Thoracic aorta (tissue), 2 donors: ENCODE measurements at places on chromosomes 11 and 22. TPM values are rescaled to one million over a fixed set of nuclear protein-coding genes. Genes with fewer than 3 reads are reported as not detected.

DNA sequence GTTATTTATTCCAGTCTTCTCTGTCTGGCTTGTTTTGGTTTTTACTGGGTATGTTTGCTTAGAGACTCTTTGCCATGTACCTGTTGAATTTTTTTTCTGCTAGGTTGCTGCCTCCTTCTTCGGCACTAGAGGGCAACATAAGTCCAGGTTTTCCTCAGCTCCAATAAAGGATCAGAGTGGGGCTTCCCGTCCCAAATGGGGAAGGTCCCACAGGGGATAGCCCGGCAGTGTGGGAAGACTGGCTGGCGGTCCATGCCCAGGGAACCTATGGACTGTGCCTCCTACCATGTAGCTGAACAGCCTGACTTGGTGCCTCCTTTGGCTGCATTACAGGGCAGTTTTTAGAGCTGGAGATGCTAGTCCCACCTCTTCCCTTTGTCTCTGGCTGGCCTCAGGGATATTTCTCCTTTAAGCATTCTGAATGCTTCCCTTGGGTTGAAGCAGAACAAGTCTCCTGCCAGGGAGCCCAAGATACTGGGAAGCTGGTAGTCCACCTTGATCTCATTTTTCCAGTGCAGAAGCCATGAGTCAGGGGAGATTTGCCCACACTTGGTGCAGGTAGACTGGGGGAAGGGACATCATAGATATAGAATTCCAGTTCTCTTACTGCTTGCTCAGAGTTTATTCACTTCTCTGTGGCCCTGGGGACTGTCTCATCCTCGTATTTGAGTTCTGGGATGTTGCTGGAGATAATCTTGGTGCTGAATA is 60.2 kb downstream of the BRD1 start:
- DNase-seq: no peak

DNA sequence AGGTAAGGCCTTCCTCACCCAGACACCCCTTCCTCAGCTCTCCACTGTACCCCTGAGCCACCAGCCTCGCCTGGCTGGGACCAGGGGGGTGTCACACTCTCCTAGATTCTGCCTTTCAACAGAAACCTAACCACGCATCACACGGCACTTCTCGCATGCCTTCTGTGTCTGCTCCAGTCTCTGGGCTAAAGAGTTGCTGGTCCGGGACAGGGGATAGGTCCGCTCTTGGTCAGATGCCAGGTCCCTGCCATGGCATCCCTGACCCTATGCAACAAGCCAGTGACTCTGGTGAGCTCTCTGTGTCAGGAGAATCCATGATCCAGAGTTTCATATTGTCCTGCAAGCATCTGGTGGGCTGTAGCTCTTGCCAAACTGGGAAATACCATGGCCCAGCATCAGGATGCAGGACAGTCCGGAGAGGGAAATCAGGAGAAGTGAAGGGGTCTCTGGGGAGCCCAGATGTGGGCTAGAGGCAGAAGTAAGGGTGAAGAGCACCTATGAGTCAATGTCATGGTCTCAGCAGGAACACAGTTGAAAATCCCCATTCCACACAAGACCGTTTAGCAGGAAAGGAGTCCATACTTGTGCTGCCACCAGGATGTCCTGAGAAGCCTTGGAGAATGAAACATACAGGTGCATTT is 14.1 kb downstream of the IGLL5 start:
- no peak for DNase-seq

DNA sequence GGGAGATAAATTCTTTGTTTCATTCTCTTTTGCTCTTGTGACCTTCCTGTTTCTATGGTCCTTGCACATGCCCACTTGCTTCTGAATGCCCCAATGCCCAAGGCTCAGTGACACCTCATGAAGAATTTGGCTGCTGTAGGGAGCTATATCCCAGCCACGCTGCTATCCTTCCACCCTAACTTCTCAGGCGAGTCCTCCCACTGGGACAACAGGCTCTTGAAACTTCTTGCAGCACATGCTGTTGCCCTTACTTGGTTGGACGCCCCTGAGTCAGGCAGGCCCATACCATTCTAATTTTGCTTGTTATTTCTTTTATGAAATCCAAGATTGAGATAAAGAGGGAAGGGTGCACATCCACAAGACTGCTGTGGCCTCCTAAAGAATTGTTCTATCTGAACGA is 57.6 kb upstream of the BLID start:
- DNase-seq: no peak

DNA sequence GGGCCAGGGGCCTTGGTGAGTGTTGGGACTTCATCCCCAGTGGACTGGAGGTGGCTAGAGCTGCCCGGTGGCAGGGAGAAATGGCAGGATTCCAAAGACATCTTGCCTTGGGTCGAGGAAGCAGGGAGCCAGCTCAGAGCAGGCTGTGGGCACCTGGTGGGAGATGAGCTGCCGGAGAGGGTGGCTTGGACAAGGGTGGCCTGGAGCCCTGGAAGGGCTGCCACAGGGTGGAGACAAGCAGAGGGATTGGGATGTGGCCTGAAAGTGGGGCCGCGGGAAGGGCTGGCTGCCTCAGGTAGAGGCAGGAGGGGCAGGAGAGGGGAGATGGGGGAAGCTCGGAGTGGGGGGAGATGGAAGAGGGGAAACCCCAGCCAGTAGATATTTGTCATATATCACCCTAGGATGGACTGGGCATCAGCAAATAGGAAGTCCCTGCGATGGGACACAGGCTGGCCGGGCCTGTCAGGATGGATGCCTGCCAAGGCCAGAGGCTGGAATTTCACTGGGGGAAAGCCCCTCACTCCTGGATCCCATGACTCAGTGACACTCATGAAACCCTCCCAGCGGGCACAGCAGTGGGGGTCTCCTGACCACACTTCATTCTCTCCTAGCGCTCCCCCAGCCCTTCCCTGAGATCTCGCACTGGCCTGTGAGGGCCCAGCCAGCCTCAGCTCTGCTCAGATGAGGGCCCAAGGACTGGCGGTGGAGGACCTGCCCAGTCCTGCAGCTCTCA is 72.0 kb upstream of the SHISAL1 start:
- DNase-seq: no peak

DNA sequence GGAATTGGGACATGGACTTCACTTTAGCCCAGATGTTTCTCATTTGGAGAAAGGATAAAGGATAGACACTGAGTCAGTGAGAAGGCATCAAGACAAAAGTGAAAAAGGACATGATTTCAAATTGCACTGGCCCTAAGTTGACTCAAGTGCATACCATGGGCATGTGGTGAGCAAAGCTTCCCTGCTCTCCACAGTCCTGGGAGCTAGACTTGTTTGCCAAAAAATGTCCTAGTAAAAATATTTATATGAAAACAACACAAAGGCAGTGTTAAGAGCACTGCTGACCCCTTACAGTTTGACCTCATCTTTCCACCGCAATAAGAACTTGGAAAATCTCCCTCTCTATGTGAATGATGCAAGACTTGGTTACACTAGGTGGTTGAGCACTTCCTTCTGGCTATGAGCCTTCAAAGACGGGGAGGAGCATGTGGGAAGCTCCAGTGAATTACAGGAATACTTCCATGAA is 46.5 kb upstream of the FIBIN start:
- peak; percentile 14 for DNase-seq

Gene POU2AF3
- not detected for total RNA-seq

DNA sequence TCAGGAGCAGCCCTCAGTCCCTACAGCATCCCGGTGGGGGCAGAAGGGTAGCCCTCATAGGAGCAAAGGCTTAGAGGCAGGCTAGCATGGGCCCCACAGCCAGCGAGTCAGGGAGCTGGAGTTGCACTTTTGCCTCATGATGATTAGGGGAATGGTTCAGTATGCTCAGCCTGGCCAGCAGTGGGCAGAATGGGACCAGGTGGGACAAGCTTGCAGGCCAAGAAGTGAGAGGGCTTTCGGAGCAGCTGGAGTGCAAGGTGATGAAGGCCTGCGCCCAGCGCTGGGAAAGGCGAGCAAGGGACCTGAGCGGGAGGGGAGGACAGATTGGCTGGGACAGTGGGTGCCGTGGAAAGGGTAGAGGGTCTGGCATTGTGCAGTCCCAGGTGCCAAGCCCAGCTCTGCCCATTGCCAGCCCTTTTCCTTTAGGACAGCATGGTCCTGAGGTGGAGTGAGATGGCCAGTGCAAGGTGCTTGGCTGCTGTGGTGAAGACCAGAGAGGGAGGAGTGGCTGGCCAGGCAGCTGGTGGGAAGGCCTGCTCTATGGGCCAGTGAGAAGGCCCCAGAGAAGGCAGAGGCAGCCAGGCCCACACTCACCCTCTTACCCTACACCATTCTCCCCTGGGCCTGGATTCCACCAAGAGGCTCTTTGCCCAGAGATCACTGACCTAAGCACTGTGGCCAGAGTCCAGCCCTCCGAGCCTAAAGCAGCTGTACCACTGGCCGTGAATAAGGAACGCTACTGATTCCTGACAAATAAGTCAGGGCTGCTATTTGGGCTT is 47.9 kb upstream of the SUSD2 start:
- no peak for DNase-seq

DNA sequence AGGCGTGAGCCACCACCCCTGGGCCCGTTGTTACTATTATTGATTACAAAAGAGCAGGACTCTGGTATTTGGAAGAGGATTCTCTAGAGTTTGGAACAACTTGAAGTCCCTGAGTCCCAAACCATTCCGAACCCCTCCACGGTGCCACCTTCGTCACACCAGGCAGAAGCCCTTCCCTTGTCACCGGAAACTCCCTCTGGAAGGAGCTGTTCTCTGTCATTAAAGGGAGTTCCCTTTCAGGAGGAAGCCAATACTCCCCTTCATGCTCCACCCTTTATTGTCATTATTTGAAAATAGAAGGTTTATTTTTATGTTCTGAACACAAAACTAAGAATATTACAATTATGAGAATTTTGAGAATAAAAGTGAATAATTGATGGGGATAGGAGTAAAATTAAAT is 5.1 kb upstream of the C11orf24 start:
- no peak for DNase-seq

DNA sequence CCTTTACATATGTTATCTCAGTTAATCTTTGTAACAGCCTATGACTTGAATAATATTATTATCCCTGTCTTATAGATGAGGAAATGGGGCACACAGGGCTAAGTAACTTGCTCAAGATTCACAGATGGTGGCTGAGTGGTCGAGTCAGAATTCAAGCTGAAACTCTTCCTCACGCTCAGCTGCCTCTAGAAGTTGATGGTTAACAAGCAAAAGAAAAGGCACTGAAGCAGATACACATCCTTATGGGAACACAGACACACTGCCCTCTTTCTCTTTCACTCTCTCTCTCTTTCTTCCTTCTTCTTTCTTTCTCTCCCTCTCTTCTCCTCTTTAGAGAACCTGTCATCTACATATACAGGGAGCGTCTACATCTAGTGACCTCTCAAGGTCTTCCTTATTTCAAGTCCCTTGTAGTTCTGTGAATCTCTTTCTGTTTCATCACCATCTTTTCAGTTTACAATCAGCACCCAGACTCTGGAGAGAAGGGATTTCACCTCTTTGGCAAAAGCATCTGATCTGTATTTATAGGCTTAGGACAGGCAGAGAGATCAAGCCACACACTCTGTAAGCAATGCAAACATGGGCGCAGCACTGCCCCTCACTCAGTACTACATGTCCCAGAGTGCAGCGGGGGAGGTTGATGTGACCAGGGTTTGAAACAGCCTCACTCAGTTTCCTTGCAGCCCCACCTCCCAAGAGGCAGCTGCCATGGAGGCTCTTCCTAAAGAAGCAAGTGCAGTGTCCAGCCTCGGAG is 75.7 kb downstream of the GRAMD1B start:
- no peak for DNase-seq

DNA sequence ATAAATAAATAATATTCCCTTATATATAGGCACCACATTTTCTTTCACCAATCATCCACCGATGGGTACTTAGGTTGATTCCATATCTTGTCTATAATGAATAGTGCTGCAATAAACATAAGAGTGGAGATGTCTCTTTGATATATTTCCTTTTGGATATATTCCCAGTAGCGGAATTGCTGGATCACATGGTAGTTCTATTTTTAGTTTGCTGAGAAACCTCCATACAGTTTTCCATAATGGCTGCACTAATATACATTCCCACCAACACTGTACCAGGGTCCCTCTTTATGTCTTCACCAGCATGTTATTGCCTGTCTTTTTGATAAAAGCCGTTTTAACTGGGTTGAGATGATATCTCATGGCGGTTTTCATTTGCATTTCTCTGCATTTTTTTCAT is 23.6 kb downstream of the PAMR1 start:
- no peak for DNase-seq

DNA sequence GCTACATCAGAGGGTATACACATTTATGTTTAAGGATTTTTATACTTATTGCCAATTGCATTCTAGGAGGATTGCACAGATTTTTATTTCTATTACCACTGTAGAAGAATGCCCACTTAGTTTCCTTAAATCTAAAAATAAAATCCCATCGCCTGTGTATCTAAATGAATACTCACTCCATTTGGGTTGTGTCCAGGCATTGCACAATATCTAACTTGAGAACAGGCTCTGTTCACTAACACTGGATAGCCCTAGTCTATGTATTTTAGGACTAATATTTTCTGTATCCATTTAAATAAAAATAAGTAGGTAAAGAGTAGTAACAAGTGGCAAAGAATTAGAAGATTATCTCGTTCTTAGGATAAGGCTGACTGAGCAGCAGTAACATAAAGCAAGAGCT is 4.1 kb downstream of the C11orf52 start:
- DNase-seq: peak; percentile 81
